ENCODE measurements at places on chromosomes 5 and 9.
A peak's percentile ranks its signal among the peaks of the same experiment; 100 is the strongest.

- peak; percentile 4 for ATAC-seq
These were observed 533 bp downstream of the SREK1IP1 start for GRCh38 chr5:64767959-64768357.

DNA sequence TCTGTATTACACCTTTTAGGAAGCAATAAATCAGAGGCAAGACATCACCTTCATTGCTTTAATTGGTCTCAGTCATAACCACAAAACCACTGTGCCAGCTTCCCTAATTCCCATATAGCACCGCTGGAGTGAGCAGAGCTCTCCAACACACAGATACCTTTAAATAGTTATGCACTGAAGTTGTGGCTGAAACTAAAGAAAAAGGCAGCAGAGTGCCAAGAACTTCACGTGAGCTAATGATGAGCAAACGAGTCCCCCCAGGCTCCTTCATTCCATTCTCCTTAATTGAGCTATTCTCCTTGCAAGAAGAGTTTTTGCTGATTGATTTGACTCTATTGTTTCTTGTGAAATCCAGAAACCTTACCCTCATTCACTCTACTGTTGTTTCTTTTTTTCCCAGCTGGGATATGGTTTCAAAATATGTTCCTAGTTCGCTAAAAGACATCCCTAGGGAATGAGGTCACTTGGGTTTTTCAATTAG, 501.5 kb downstream of the SPATA31D1 start:
- no peak for ATAC-seq

GRCh38 chr5:103428923-103429322, 133.7 kb downstream of the NUDT12 start:
- ATAC-seq = no peak

GRCh38 chr9:86902586-86902985, 44.7 kb downstream of the GAS1 start:
- no peak for ATAC-seq

DNA sequence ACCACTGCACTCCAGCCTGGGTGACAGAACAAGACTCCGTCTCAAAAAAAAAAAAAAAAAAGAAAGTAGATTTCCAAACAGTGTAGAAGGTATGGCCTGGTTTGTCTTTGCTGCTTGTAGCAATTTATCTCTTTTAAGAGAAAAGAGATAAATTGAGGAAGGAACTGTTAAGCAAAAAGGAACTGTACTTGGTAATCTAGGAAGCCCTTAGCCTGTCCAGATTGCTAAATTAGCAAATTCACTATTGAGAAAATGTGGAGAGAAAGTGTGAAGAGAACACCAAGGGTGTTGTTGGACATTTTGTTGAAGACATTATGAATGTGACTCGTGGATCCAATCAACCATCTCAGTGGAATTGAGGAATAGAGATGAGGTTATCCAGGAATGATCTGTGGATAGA, 13.0 kb upstream of the SUSD3 start:
- ATAC-seq = no peak

GRCh38 chr5:139848508-139849100, 53.0 kb downstream of the PSD2 start:
- peak; percentile 27 for ATAC-seq

DNA sequence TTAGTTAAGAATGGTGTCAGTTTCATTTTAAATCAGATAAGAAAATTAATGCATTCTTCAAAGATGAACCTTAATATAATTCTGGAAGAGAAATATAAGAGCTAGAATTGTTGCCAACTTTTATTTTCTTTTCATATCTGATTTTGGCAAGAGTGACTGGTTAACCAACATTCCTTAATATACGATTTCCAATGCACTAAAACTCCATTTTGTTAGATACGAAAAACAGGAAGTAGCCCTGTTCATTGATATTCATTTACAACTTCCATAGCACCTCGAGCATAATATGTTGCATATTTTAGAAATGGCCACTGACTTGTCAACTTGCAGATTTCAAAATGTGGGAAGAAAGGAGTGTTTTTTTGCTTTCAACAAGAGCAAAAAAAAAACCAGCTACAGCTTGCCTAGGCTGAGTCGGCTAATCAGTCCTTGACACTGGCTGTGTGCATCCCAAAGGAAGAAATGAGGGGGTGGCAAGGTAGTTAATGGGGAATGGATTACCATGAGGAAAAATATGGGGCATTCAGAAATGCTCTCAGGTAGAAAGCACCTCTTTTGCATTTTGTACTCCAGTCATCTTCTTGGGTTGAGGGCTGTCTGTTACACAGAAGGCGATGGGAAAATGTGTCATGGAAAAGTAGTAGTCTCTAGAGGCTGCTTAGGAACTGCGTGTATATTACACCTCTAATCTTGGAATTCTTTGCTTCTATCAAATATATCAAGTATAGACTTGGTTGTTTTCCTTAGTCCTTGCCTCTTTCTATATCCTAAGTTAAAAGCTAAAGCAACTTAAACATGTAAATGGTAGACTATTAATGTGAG, 3.9 kb downstream of the MAP3K1 start:
- no peak for ATAC-seq

DNA sequence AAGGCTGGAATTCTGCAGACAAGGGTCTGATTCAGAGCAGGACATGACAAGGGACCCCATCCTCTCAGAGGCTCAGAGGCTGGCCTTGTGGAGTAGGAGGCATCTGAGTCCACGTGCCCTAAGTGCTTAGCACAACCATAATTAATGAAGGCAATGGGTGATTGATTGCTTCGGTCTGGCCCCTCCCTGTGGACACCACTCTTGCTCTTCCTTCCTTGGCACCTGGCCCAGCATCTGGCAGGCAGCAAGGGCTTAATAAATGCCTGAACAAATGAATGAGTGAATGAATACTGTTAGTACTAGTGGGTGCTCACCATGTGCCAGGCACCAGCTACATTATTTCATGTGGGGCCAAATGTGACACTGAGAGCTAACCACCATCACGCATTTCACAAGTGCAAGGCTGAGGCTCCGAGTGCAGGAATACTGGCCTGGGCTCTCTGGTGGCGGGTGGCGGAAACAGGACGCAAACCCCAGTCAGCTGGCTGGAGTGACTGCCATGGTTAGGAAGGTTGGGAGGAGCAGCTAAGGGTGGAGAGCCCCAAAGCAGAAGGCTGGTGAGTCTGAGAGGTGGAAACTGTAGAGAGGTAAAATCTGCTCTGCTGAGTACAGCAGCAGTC, 53.6 kb downstream of the ASS1 start:
- ATAC-seq = no peak

GRCh38 chr9:92467041-92467440, 15.3 kb downstream of the ASPN start:
- ATAC-seq = no peak

DNA sequence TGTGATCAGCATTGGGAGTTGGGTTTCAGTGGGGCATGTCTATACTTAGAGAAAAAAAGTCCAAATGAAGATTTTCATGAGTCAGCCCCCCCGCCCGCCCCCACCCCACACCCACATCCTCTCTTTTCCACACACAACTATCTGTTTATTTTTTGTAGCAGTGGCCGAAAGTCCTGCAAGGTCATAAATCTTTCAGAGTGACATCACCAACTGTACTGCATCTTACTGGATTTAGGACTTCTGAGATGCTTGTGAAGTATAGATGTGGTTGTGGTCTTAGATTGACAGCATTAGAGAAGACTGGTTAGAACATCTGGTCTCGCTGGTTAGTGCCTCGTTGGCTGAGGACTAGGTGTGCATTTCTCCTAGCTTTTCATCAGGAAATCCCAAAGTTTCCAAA, 7.3 kb upstream of the ROPN1L start:
- ATAC-seq = no peak

GRCh38 chr5:156460471-156460870, 133.5 kb downstream of the SGCD start:
- ATAC-seq = no peak

DNA sequence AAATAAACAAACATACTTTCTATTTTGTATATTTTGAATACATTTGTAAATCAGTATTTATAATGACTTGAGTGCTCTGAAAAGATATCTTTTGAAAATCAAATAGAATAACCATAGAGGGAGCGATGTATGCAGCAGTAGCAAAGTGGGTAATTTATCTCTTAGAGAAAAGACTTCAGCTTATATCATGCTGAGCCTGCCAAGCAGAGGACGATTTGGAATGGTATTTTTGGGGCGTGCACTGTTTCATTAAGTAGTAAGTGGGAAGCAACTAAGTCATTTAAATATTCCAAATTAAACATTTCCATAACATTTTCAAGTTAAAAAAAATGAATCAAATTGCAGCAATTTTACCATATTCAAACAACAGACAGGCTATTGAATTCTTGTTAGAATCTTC, 147.6 kb downstream of the CDH10 start:
- ATAC-seq = no peak

GRCh38 chr9:107284636-107285035, 1.6 kb downstream of the RAD23B start:
- ATAC-seq = no peak

GRCh38 chr5:62794456-62794855, 215.8 kb downstream of the LRRC70 start:
- ATAC-seq = no peak

DNA sequence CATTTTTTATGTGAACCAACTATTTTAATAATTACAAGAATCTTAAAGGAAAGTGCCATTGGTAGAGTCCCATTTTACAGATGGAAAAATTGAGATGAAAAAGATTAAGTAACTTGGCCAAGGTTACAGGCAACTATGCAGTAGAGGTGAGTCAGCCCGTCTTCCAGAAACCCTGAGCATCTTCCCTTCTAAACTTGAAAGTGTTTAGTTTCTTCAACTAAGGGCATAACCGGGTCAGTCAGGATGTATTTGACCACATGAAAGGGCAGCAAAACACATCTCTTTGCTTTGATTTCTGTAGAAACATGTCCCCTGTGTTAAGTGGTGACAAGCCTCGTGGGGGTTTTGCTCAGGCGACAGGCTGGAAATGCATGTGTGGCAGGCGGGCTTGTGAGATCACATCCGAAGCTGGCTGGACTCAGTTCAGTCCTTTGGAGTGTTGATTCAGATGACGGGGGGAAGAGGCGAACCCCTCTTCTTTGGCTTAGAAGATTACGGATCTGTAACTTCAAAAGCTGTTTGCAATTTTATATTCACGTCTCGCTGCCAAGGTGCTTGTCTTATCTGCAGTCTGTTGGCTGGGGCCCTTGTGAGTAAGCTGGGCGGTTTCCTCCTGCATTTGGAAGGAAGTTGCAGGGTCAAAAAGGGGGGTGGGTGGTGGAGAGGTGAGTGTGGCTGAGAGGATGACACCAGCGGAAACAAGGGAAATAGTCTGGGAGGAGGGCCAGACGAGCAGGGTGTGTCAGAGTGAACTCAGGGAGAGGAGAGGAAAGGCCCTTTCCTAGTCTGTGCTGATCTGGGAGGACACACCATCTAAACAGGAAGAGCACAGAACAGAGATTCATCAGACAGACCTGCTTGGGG, 78.9 kb upstream of the RPS23 start:
- peak; percentile 42 for ATAC-seq

DNA sequence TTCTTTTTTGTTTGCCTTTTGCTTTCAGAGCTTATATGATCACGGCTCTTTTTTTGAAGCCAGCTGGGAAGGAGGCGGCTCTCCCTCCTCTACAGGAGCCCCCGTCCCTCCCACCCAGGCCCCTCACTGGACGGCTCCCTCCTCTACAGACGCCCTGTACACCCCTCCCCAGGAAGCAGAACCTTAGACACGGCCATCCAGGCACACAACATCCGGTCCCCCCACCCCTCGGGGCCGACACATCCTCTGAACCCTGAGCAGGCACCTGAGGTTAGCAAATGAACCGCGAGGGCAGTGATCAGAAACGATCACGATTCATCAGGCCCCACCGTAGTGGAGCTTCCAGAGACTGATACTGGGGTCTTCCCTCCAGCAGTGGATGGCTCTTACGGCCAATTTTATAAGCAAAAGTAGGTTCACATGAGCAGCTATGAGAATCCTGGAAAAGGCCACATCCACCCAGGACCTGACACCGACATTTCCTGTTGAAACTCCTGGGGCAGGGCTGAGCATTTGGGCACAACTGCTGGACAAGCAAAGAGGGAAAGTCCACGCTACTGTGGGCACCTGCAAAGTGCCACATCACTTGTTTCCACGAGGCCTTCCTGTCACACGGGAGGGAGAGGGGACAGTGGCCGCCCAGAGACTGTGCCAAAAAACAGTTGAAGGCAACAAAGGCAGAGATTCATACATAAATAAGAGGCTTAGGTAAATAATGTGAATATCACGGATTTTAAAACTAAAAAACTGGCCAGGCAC, 78.9 kb downstream of the SEMA4D start:
- peak; percentile 87 for ATAC-seq

DNA sequence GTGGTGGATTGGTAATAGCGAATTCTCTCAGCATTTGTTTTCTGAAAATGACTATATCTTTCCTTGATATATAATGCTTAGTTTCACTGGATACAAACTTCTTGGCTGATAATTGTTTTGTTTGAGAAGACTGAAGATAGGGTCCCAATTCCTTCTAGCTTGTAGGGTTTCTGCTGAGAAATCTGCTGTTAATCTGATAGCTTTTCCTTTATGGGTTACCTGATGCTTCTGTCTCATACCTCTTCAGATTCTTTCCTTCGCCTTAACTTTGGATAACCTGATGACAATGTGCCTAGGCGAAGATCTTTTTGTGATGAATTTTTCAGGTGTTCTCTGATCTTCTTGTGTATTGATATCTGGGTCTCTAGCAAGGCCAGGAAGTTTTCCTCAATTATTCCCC, 94.7 kb upstream of the ACO1 start:
- no peak for ATAC-seq

GRCh38 chr9:90735952-90736351, 65.7 kb upstream of the SYK start:
- no peak for ATAC-seq

DNA sequence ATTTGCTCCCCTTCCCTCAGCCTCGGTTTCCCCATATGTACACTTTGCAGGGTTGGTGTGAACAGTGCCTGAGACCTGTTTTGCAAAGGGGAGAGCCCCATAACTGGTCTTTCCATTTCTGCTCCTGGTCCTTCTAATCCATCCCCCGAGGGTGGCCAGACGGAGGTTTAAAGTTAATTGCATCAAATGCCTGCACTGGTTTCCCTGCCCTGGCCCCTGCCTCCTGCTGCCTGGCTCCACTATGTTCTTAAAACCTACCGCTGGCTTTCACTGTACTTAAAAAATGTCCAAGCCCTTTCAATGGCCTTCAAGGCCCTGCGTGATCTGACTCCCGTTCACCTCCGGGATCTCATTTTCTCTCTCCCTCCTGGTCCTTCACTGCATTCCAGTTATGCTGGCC, 183.0 kb downstream of the RGS3 start:
- ATAC-seq = no peak

DNA sequence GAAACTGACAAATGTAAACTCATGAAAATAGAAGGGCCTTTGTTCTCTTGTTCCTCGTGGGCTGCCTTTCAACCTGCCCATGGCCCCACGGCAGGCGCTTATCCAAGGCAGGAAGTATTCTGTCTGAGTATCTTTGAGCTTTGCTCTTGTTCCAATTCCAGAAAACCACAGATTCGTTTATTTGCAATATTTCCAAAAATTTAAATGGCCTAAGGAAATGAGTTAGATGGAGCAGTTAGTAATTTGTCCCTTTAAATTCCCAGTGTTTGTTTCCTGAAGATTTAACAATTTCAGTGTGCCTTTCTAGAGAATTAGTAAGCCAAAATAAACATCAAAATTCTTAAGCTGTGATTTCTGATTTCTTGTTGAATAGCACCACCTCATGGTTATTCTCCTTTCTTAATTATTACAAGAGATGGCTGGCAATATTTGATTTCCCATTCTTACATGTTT, 299.4 kb upstream of the RASA1 start:
- ATAC-seq = no peak
